ENCODE measurements at places on chromosomes 6 and 20.

DNA sequence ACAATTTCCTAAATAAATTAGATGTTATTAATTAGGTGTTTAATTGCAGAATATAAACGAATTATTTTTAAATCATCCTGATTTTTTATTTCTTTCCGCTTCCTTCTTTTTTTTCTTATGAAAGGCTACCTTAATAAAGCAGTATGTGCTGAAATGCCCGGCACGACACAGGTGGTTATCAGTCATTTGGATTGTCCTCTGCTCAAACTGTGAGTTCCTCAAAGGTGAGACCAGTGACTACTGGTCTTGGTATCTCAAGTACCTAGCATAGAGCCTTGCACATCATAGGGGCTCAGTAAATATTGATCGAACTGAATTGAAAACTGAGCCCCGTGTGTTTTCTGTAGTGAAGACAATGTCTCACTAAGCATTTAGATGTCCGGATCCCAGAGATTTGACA, 9.6 kb upstream of the EZR start:
- no peak for DNase-seq

- no peak for DNase-seq
These were observed 140.1 kb downstream of the KLHL32 start for GRCh38 chr6:97064578-97064977.

- DNase-seq = no peak
These were observed 3.0 kb downstream of the DNPH1 start for GRCh38 chr6:43226192-43226851.

- DNase-seq = no peak
These were observed 481 bp downstream of the ZNF133 start for GRCh38 chr20:18288749-18289267.

DNA sequence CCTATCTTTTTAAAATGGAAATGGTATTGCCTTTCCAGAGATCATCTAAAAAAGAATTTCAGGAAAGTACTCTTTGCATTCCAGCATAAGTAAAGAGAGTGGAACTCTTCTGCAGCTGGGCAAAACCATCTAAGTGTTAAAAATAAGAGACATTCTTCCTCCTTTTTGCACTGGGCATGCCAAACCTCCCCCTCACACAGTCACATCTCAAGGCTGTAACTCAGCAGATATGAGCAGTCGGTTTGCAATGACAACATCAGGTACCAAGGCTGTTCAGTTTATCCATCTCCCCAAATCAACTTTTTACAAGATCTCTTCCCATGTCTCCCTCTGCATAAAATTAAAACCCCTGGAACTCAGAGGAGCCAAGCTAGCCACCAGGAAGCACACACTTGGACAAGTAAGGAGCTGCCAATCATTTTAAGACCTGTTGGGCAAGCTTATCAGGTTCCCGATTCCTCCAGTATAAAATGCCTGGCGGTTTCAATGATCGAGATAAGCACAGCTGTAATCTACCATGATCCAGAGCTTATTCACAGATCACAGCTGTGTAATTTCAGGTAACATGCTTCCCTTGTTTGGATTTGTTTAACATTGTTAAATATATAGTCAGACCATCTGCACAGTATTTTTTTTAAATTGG, 23.2 kb downstream of the ID4 start:
- no peak for DNase-seq

DNA sequence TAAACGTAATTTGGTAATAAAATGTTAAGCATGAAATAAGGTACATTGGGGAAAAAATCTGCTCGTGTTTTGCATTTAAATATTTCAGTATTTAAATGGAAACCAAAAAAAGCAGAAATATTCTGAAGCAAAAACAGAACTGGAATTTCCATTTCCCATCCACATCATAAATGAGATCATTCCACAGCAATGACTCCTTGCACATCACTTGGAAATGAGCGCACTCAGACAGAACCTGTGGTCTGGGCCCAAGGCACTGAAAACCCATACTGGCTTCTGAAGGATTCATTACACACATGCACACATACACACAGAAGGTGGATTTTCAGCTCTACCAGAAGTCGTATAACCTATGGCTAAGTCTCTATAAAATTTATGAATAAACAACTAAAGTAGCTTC, 174.8 kb downstream of the IBTK start:
- DNase-seq = no peak

- DNase-seq = no peak
These were observed 213.9 kb downstream of the TTLL2 start for GRCh38 chr6:167538746-167539145.

- DNase-seq = no peak
These were observed 39.9 kb downstream of the PYGB start for GRCh38 chr20:25287631-25288290.

DNA sequence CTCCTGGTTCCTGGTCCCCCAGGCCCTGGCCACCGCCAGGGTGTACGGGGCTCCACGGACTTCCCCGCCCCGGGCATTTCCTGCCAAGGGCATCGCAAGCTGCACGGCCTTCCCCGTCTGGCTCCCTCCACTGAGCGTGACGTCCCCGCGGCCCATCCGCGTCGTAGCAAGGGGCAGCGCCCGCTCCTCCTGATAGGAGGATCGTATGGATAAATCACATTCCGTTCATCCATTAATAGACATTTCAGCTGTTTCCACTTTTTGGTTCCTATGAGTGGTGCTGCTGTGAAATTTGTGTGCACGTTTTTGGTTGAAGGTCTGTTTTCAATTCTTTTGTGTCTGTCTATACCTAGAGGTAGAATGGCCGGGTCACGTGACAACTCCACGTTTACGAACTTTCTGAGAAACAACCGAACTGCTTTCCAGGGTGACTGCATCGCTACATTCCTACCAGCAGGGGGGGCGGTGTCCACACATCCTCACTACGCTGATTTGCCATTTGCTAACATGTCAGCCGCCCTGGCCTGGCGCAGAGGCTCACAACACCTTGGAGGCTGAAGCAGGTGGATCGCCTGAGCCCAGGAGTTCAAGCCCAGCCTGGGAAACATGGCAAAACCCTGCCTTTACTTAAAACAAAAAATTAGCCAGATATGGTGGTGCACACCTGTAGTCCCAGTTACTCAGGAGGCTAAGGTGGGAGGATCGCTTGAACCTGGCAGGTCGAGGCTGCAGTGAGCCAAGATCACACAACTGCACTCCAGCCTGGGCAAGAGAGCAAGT, 37.7 kb downstream of the KCNQ2 start:
- peak; percentile 42 for DNase-seq

- no peak for DNase-seq
These were observed 17.6 kb upstream of the SGK2 start for GRCh38 chr20:43541214-43541613.

GRCh38 chr6:167470101-167470835, 145.4 kb downstream of the TTLL2 start:
- DNase-seq = no peak

DNA sequence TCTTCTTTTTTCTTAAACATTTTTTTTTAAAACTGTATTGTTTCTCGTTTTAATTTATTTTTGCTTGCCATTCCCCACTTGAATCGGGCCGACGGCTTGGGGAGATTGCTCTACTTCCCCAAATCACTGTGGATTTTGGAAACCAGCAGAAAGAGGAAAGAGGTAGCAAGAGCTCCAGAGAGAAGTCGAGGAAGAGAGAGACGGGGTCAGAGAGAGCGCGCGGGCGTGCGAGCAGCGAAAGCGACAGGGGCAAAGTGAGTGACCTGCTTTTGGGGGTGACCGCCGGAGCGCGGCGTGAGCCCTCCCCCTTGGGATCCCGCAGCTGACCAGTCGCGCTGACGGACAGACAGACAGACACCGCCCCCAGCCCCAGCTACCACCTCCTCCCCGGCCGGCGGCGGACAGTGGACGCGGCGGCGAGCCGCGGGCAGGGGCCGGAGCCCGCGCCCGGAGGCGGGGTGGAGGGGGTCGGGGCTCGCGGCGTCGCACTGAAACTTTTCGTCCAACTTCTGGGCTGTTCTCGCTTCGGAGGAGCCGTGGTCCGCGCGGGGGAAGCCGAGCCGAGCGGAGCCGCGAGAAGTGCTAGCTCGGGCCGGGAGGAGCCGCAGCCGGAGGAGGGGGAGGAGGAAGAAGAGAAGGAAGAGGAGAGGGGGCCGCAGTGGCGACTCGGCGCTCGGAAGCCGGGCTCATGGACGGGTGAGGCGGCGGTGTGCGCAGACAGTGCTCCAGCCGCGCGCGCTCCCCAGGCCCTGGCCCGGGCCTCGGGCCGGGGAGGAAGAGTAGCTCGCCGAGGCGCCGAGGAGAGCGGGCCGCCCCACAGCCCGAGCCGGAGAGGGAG, 580 bp downstream of the VEGFA start:
- no peak for DNase-seq

DNA sequence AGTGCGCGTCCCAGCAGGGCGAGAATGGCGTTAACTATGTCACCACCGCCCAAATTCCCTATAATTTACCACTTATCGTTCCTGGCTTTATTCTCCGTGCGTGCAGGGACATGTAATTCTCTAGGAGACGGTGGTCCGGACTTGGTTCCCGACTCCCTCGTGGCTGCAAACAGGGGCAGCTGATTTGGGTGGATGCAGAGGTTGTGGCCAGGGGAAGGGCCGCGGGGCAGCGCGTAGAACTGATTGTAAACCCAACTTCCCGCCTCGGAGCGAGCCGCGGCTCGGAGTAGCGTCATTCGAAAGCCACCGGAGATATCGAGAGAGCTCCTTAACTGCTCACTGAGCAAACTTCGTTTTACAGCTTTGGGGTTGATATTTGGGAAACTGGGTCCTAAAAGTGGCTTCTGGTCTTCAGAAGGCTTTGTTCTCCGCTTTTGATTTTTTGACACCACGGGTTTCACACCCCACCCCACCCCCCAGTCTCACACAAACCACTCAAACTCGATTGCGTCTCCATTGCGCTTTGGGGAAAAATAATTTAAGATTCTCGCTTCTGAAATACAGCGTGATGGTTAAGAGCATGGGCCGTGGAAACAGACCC, 17.5 kb upstream of the ZSCAN9 start:
- DNase-seq = no peak

DNA sequence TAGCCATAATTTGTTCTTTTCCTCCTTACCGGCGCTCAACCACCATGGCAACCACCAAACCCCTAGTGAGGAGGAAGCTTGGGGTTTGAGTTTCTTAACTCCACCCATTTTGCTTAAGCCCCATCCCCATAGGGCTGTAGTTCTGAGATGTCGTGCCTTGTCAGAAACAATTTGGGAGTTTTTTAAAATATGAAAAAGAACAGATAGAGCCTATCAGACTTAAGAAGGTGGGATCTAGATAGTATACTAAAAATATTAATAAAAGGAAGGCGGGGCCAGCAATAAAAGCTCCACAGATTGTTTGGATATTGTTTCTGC, 5.6 kb downstream of the BRD2 start:
- DNase-seq = no peak

DNA sequence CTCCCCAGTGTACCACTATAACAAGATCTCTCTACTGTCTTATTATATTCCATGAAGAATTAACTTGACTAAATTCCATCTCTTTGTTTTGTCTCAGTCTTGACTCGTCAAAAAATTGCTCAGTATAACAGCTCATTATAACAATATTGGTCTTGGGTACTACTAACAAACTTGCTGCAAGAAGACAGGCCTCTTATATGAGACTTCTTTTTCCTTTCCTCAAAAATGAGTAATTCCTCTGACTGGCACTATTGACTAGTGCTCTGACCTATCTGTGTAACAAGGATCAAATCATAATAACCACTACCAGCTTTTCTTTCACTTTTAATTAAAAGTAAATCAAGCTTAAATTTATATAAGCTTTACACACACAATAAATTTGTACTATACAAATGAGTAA, 91.3 kb upstream of the THEMIS start:
- no peak for DNase-seq

- DNase-seq = no peak
These were observed 51.1 kb downstream of the ARID1B start for GRCh38 chr6:156828280-156828703.

GRCh38 chr20:55782224-55782911, 223.0 kb downstream of the CBLN4 start:
- no peak for DNase-seq

GRCh38 chr6:24547243-24547642, 52.5 kb downstream of the ALDH5A1 start:
- DNase-seq = no peak

- DNase-seq = no peak
These were observed 137.6 kb downstream of the IMPG1 start for GRCh38 chr6:75934643-75935472.

GRCh38 chr6:41443616-41444525, 102.3 kb upstream of the FOXP4 start:
- no peak for DNase-seq

GRCh38 chr20:25059866-25060465, 2.0 kb upstream of the ACSS1 start:
- DNase-seq = no peak

DNA sequence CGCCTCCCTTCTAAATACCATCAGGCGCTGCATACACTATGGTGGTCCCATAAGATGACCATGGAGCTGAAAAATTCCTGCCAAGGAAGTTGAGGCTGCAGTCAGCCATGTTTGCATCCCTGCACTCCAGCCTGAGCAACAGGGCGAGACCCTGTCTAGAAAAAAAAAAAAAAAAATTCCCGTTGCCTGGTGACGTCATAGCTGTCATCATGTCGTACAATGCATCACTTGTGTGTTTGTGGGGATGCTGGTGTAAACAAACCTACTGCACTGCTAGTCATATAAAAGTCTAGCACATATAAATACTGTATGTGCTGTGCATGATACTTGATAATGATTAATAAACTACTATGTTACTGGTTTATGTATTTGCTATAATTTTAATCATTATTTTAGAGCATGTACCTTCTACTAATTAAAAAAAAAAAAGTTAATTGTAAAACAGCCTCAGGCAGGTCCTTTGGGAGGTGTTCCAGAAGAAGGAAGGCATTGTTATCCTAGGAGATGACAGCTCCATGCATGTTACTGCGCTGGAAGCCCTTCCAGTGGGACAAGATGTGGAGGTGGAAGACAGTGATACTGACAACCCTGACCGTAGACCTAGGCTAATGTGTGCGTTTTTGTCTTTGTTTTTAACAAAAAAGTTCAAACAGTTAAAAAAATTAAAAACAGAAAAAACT, 132.6 kb downstream of the BANF2 start:
- DNase-seq = no peak

DNA sequence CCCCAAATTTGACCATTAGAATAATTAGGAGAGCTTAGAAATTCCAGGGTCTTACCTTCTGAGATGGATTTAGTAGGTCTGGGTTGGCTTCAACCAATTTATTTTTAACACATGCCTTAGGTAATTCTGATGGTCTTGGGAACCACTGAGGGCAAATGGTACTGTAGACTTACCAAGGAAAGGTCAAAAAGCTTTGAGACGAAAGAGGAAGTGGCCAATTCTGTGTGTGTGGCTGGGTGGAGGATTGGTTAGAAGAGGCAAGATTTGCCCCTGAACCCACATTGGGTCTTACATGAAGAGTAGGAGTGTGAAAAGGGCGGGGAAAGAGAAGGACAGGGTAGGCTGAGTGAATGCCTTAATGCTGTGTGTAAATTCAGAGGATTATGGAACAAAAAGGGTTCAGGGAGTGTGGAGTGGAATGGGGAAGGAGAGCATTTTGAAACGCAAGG, 2.7 kb downstream of the ITCH start:
- DNase-seq = no peak

DNA sequence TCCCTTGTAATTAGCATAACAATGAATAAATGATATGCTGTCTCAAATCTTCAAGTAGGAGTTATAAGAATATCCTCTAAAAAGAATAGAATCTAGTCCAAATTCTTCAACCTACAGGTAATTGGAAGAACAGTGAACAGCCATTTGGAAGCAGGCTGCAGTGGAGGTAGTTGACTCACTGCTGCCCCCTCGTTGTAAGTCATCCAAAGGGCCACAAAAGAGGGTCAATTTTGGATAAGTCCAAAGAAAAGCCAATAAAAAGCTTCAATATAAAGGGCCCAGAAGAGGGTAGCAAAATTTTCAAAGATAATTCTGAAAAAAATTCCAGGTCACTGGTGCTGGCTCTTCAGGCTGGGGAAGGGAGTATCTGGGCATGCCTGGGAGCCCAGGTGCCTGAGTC, 60.8 kb upstream of the SSTR4 start:
- no peak for DNase-seq

- no peak for DNase-seq
These were observed 69.7 kb downstream of the TCP11 start for GRCh38 chr6:35071347-35071994.
